ENCODE measurements at places on chromosomes 5 and 9. TPM values are rescaled to one million over a fixed set of nuclear protein-coding genes. Genes with fewer than 3 reads are reported as not detected.

Gene NIPAL4
- total RNA-seq: 0.18 TPM

GRCh38 chr5:55338092-55338613, 30.4 kb downstream of the MTREX start:
- peaks cover 14% of the 10 kb centered on the region for H3K36me3 ChIP-seq
- H3K27ac ChIP-seq: no peak overlapping the region
- no peaks in the 10 kb centered on the region for H3K4me1 ChIP-seq

DNA sequence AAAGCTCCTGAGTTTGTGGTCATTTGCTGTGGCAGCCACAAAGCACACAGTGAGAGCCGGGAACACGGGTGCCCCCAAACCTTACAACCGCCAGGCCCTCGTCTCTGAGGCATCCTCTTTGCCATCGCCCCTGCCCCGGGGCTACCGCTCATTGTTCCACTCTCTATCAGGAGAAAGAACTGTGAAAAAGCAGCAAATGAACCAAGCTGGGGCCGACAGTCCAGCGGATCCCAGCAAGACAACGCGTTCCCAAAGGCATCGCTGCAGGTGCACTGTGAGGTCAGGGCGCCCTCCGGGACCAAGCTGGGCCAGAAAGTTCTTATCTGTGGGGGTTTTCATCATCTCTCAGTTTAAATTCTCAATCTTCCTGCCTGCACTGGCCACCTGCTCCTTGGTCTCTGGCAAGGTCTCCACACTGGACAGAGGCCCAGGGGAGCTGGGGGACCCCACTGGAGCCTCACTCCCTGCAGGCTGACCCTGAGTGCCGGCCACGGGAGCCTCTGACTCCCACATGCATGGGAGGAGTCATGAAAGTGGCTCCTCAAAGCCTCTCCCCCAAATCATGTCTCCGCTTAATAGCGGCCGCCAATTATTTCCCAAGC, 32.1 kb downstream of the VAV2 start:
- H3K27ac ChIP-seq: no peak overlapping the region
- DNase-seq: no peak
- H3K4me3 ChIP-seq: no peak overlapping the region
- no peaks in the 10 kb centered on the region for H3K36me3 ChIP-seq

DNA sequence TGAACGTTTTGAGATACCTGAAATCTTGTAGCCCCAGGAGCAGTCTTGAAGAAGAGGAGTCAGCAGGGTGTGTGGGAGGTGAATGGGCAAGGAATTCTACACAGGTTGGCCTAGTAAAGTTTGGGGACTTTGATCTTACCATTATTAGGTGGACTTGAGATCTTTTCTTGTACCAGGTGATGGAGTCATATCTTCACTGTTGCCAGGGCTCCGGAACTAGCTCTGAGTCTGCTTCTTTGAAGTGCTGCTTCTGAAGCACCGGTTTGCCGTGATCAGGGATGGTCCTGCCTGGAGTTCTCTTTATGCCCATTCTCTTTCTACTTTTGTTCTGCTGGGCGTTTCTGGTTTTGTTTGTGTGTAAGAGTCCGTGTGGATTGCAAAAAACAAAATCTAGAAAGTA, 27.4 kb downstream of the RCL1 start:
- no peak overlapping the region for H3K27ac ChIP-seq
- H3K36me3 ChIP-seq: no peaks in the 10 kb centered on the region
- no peak overlapping the region for H3K4me3 ChIP-seq
- H3K27me3 ChIP-seq: no peaks in the 10 kb centered on the region

DNA sequence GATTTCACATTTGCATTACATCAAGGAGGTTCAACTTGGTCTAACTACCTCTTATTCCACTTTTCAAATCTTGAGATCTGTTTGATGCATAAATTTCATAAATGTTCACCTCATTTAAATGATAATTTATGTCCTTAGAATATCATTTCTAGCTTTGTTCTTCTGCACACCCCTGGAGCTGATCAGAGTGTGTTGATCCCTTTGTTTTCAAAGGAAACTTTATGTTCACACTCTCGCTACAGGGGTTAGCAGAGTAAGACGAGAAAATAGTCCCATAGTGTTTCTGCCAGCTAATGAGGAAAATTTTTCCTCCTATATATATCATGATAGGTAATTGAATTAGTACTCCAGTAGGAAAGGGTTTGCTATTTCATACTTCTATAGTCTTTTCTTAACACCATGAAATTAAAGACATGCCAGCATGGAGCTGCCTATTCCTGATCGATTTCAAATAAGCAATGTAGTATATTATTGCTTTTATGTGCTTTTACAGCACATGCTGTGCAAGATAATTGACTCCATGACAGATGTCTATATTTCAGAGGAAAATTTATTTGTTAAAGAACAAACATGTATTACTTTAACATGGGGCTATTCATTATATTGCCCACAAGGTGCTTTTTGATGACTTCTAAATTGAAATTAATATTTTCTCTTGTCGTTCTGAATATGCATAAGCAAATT, 4.8 kb upstream of the PAM start:
- no peak for DNase-seq
- no peak overlapping the region for H3K4me3 ChIP-seq
- H3K27me3 ChIP-seq: peaks cover 15% of the 10 kb centered on the region
- H3K27ac ChIP-seq: no peak overlapping the region
- no peaks in the 10 kb centered on the region for H3K36me3 ChIP-seq
- no peaks in the 10 kb centered on the region for H3K4me1 ChIP-seq
